ENCODE measurements at places on chromosomes 4 and X.

DNA sequence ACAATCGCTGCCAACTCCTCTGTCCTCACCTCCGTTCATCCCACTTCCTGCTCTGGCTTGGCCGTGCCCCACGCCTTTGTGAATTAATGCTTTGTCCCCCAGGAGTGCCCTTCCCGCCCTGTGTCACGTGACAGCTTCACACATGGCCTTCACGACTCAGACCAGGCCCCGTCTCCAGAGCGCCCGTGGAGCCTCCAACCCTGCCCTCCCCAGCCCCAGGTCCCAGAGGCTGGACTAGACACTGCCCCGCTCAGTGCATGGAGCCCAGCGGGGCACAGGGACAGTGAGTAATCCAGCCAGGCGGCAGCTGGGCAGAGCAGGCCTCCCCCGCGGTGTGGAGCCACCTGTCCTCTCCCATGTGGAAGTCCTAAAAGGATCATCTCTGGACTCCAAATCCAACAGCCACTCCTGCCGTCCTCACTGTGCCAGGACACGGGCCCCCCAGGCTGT lies 7.4 kb downstream of the ADRA2C start:
- no peak for DNase-seq

DNA sequence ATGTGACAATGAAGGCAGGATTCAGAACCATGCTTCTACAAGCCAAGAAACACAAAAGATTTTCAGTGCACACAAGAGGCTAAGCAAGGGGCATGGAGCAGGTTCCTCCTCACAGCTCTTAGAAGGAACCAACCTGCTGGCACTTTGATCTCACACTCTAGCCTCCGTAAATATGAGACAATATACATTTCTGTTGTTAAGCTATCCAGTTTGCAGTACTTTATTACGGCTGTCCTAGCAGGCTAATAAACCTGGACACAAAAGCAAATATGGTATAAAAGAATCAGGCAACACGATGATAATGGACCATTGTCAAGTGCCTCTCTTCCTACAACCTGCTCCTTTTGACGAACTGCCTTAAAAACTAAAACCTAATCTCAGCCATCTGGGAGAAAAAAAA lies 114.5 kb downstream of the ZAR1 start:
- no peak for DNase-seq

DNA sequence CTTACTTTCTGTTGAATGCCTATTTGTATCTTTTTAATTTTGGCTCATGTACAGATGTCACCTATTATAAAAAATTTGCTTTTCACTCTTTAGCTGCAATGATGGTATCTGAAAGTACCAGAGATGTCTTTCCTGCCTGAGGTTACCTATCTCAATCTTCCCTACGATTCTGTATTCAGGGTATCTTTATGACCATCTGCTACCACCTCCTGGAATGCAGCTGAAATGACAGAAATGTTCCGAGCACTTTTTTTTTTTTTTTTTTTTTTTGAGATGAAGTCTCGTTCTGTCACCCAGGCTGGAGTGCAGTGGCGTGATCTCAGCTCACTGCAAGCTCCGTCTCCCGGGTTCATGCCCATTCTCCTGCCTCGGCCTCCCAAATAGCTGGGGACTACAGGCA lies 136.4 kb downstream of the REPS2 start:
- DNase-seq: no peak

DNA sequence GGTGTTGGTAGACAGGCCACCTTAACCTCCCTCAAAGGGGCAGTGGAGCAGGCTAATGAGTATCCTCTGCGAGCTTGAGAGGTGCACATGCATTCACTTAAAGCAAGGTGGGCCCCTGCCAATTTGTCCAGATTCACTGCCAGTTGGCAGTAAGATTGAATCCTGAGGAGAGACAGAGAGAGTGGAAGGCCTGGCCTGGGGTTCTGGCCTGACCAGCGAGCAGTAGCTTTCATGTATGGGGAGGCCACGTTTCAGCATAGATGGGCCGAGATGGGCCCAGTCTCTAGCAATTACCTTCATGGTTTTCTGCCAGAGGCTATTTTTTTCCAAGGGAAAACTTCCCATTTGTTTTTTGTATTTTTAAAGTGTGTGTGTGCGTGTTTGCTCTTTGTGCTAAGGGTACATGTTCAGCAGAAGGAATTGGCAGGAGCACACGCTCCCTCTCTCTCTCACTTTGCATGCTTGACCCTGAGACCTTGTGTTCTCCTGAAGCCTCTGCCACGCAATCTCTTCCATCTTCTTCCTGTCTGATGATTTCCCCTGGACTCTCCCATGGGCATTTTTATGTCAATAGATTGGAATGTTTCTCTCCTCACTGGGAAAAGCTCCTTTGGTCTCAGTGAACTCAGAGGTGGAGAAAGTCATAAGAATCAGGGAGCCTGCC lies 215.8 kb upstream of the SFRP2 start:
- DNase-seq: no peak

- DNase-seq: no peak
Observed at GRCh38 chr4:85722807-85723206, 247.9 kb downstream of the ARHGAP24 start.

DNA sequence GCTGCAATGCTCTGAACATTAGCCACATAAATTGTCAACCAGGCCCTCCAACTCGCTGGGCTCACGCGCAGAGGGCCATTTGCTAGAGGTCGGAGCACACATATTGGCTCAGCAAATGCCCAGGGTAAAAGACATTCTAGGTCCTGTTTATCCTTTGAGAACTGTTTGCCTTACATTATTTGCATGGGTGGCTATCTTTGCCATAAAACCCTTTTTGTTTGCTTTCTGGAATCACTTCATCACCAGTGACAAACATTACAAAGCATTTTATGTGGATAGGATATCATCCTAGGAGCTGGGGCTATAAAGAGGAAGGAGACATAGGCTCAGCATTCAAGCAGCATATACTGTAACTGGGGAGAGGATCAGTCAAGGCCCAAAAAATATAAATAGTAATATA lies 149.2 kb upstream of the RAI2 start:
- DNase-seq: no peak

- DNase-seq: no peak
Observed at GRCh38 chr4:112316360-112316759, 19.2 kb downstream of the ALPK1 start.

DNA sequence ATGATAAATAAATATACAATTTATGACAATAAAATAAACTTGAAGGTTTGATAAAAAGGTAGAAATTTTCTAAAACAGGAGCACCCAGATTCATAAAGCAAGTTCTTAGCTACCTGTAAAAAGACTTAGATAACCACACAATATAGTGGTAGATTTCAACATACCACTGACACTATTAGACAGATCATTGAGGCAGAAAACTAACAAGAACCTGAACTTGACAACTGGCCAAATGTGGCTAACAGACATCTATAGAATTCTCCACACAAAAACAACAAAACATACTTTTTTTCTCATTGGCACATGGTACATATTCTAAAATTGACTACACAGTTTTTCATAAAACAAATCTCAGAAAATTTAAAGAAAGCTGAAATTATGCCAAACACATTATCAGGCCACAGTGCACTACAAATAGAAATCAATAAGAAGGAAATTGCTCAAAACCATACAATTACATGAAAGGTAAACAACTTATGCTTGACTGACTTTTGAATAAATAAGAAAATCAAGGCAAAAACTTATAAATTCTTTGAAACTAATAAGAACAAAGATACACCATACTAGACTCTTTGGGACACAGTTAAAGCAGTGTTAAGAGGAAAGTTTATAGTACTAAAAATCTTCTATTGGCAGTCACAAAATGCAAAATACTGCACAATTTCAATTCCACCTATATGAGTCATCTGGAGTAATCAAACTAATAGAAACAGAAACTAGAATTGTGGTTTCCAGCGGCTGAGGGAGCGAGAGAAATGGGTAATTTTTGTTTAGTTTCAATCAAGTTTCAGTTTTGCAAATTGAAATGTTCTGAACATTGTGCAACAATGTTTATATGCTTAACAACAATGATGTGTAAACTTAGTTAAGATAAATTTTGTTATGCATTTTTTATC lies 925.6 kb downstream of the SH3BGRL start:
- no peak for DNase-seq

- DNase-seq: no peak
Observed at GRCh38 chrX:7065473-7065872, 82.0 kb upstream of the STS start.

DNA sequence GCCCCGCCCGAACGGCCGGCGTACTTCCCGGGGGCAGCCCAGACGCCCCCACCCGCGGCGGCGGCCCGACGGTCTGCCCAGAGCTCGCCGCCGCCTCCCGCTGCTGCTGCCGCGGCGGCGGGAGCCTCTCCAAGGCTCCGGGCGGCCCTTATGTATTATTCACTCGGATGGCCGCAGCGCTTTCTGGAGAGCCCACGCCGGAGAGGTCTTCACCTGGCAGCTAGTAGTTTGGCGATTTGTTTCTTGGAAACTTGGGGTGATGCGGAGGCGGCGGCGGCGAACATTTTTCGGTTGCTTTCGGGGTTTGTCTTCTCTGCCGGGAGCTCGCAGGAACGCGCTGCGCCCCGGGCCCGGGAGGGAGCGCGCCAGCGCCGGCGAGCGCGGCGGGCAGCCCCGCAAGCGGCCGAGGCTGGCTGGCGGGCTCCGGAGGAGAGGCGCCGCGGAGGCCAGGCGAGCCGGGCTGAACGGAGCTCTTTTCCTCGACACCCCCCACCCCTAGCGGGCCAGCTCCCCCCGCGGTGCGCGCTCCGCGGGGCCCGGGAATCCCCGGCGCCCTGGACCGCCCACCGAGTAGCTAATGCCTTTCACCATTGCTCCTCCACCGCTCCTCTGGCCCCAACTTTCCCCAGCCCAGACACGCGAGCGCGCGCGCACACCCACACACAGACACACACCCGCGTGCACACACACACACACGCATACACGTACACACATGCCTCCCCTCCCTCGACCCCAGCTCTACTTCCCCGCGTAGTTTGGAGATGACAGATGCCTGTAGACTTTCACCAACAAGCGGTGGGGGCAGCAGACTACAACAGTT lies 113.5 kb downstream of the DHX15 start:
- peak; percentile 68 for DNase-seq

DNA sequence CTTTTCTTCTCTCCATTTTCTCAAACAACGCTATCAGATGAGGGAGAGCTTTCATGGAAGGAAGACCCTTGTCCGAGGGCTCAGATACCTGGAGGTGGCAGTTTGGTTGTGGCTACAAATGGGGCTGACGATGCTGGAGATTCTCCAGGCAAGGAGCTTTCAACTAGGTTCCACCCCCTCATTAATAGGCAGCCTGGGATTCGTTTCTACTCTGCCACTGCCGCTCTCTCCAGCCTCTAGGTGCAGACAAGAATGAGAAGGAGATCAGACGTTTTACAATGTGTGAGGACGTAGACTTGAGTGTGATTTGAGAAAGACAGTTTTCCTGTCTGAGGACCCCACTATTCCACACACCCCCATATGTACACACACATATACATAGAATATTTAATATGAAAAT lies 53.1 kb downstream of the ETNPPL start:
- DNase-seq: no peak

DNA sequence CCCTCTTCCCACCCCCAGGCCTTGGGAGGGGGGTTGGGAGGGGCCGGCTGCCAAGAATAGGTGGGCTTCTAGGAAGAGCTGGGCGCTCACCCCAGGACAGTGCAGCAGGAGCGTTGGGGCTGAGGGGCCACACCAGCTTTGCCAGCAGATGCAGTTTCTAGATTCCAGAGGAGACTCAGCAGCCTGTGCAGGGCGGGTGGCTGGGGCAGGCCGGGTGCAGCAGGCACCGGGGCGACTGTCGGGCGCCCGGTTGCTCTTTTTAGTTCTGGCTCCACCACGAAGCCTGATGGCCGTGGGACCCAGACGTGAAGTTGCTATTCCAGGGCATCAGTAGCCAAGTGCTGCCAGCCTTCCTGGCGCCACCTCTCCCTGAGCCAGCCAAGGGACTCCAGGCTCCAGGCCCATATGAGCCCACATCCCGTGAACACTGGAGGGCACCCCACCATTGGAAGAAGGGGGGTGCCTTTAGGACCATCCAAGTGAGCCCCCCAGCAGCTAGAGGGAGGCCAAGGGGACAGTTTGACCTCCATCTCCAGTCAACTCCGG lies 5.8 kb downstream of the SSR4 start:
- DNase-seq: no peak

DNA sequence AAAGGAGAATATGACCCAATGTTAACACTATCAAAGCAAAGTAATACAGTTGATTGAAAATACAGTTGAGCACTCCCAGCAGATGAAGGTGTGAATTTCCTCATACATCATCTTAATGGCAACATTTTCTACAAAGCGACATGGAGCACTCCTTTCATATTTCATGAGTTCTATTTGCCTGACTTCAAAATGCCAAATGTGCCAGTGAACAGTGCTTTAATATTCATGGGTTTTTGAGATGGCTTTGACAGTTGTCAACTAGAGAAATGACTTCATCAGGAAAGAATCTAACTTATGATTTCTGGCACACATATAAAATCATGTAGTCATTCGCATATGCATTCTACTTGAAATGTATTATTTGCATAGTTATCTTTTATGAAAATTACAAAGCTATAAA lies 222.4 kb downstream of the GALNTL6 start:
- DNase-seq: no peak

DNA sequence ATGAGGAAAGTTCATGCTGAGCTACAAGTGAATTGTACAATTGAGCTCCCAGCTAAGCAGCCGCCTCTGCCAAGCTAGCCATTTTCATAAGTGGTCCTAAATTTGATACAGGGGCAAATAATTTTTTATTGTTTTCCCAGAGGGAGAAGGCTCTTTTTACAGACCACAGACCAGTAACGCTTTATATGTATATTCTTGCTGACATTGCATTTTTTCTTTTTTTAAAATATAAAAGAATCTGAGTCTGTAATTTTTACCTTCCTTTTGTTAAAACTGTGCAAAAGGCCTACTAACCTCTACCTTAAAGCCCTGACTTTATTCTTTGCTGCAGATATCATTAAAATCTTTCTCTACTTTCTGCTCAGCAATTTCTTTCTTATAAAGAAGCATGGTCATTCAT lies 501.2 kb upstream of the INTU start:
- no peak for DNase-seq

DNA sequence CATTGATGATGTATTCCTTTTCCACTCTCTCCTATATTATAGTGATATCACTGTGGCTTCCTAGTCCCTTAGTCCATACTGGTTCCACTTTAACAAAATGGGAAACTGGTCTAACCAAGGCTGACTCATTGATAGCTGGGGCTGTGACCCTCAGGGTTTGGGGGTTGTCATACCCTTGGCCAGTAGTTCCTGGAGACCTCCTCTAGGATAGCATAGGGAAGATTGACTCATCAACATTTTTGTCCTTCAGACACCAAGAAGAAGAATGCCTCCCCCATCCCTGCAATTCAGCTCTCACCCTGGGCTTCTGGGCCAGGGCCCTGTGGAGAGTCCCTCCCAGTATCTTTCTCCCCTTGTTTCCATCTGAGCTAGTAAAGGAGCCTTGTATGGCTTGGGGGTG lies 68.8 kb upstream of the PRPS1 start:
- peak; percentile 54 for DNase-seq

GRCh38 chrX:147945286-147945685 lies 33.6 kb downstream of the FMR1 start:
- no peak for DNase-seq

GRCh38 chr4:169741569-169741968 lies 16.2 kb downstream of the HPF1 start:
- no peak for DNase-seq

GRCh38 chr4:143348233-143349077 lies 11.8 kb downstream of the GAB1 start:
- DNase-seq: no peak

- DNase-seq: no peak
Observed at GRCh38 chrX:72126048-72126415, 5.7 kb downstream of the RTL5 start.

- DNase-seq: peak; percentile 66
Observed at GRCh38 chr4:19850909-19851308, 400.8 kb upstream of the SLIT2 start.
